ENCODE measurements at places on chromosomes 6 and 20.

DNA sequence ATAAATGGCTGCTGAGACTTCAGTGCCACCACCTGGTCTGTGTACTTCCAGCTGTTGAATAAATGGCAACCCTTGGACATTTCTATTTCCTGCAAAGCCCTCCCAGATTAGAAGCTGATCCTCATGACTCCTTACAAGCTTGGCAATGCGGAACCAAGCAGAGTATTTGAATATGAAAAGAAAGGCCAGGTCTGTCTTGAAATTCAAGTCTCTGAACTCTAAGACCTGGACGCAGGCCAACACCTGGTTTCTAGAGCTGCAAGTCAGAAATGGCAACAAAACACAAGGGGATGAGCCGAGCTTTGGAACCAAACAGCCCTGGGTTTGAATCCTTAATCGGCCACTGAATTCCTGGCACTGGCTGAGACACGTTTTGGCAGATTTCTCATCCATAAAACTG is 353.4 kb downstream of the PTPRT start:
- no peak for DNase-seq

DNA sequence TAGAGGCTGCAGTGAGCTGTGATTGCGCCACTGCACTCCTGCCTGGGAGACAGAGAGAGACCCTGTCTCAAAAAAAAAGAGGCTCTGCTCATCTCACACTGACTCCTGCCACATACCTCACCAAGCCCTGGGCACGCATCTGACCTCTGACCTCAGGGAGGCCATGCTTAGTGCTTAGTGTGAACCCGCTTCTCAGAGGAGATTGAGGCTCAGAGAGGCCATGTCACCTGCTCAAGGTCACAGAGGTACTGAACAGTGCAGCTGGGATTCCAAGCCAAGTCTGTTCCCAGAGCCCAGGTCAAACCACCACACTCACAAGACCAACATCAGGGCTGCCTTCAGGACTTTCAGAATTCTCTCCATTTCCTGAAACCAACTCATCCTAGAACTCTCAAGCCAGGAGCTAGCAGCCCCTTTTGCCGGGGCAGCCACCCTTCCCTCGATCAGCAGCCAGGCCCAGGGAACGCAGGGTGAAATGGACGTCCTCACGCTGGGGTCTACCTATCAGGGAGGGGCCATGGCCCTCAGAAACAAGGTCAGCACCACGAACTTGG is 2.9 kb downstream of the CABLES2 start:
- DNase-seq, result no peak

GRCh38 chr20:48603116-48603818 is 224.5 kb downstream of the PREX1 start:
- no peak for DNase-seq

GRCh38 chr6:113786168-113786567 is 71.0 kb upstream of the MARCKS start:
- no peak for DNase-seq

DNA sequence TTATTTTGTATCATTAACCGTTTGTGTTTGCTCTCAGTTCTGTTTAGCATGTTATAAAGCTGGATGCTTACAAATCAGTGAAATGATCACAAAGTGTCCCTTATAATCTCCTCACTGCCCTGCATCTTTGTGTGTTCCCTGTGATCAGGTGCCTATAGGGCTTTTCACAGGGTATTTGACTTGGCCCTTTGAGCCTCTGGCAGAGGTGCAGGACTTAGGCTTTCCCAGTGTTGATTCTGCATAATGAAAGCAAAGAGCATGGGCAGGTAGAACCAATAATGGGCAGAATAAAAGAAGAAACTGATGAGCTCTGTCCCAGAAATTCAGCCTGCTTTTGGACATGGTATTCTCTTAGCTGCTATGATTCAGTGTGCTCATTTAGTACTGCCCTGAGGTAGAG is 16.9 kb upstream of the PBOV1 start:
- no peak for DNase-seq

DNA sequence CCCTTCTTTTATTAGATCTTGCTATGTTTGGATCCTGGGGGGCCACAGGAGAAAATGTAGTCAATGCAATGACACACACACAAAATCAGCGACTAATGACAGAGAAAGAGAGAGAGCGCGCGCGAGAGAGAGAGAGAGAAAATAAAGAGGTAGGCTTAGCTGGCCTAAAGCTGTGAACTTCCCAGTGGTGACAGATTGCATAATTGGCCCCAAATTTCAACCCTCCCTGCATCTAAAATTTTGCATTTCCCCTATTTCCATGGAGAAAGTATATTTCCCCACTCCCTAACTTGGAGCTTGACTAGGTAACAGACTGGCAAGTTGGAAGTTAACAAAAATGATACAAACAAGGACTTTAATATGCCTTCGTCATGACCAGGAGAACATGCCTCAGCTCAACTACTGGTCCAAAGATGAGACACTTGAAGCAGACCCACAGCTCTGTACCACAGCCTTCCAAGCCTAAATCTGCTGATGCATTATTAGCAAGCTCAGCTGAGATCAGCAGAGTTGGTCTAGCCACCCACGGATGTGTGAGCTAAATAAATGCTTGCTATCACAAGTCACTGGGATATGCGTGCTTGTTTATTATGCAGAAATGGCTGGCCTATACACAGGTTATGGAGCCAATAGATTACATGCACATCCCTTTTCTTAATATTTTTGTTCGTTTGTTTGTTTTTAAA is 118.1 kb upstream of the PRDM1 start:
- DNase-seq, result no peak

Data from CD4-positive, alpha-beta T cell treated with Interferon alpha-2 for 1 hour (primary cell).